ENCODE measurements at places on chromosomes 13 and 19.

- no peak for DNase-seq
These were observed 63.7 kb upstream of the F7 start for GRCh38 chr13:113041896-113042295.

DNA sequence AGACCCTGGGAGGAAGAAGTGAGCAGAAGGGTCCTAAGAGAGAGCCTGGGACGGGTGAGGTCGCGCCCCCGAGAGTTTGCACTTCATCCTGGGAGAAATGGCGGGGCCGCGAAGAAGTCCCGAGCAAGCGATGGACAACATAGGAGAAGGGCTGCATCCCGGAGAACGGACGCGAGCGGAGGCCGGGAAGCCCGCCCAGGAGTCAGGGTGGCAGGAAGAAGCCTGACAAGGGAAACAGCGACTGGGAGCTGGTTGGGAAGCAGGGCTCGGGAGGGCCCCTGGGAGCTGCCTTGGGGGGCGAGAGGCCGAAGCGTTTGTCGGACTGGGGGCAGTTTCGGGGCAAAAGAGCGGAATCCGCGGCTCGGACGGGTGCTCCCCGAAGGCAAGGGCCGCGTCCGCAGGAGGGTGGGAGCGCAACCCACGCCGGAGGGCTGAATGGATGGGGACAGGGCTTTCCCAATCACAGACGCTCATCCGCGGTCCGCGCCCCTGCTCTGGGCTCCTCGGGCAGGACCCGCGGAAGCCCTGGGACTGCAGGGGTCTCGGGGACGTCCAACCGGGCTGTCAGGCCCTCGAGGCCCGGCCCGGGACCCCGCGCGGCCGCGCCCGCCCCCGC lies 469 bp downstream of the ABHD17A start:
- no peak for DNase-seq

GRCh38 chr19:34489175-34489574 lies 7.6 kb downstream of the WTIP start:
- DNase-seq = no peak

GRCh38 chr19:28324275-28325060 lies 888.5 kb downstream of the UQCRFS1 start:
- DNase-seq = no peak

DNA sequence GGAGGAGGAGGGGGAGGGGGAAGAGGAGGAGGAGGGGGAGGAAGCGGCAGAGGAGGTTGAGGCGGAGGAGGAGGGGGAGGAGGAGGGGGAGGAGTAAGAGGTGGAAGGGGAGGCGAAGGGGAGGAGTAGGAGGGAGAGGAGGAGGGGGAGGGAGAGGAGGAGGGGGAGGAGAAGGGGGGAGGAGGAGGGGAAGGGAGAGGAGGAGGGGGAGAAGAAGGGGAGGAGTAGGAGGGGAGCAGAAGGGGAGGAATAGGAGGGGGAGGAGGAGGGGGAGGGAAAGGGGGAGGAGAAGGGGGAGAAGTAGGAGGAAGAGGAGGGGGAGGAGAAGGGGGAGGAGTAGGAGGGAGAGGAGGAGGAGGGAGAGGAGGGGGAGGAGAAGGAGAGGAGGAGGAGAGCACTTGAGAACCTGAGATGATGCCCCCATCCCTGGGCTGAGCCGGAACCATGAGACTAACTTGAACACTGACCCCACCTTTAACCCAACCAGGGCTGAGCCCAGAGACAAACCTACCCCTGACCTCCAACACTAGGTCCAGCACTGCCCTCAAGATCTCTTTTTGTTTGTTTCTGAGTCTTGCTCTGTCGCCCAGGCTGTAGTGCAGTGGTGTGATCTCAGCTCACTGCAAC lies 12.6 kb downstream of the ABCA7 start:
- DNase-seq = no peak

DNA sequence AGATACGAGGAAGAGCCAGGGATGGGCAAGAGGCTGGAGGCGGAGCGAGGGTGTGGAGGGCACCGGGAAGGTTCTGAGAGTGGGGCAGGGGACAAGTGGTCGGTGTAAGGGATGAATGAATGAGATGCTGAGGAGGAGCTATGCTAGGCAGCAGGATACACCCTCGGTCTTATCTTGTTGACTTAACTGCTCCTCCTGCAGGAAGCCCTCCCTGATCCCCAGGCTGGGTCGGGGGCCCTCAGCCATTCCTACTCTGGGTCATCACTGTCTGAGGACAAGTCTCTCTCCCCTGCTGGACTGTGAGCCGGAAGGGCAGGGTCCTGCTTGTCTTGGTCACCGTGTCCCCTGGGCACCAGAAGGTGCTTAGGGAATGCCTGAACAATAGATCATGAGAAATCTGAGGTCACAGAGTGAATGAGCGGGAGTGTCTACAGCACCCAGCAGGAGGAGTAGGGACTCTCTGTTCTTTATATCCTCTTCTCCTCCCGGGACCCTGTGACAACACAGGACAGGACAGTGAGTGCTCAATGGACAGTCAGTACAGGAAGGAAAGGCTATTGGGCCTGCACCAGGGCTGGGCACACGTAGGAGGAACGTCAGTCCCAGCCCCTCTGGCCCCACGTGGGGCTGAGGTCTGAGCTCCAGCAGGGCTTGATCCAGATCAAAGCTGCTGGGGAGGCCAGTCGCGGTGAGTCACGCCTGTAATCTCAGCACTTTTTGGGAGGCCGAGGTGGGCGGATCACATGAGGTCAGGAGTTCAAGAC lies 6.5 kb downstream of the NKPD1 start:
- DNase-seq = no peak

DNA sequence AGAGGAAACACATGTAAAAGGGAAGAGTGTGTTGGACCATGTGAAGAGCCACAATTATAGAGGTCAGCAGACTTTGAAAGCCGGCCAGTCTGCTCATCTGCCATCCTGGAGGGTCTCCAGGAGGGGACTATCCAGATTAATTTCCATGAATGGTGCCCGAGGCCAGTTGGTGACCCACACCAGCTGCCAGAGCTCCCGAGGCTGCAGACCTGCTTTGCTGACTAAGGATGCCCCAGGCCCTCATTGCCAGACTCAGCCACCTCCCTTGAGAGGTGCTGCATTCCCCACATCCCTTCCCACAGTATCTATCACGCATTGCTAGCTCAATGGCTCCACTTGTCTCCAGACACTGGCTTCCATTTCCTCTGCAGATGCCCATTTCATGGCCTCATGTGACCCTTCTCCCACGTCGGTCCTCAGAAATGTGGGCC lies 110.3 kb downstream of the NALCN start:
- no peak for DNase-seq

GRCh38 chr13:89584058-89584620 lies 1763.3 kb upstream of the MIR17HG start:
- no peak for DNase-seq

- no peak for DNase-seq
These were observed 5.7 kb downstream of the FGF9 start for GRCh38 chr13:21676611-21677021.

DNA sequence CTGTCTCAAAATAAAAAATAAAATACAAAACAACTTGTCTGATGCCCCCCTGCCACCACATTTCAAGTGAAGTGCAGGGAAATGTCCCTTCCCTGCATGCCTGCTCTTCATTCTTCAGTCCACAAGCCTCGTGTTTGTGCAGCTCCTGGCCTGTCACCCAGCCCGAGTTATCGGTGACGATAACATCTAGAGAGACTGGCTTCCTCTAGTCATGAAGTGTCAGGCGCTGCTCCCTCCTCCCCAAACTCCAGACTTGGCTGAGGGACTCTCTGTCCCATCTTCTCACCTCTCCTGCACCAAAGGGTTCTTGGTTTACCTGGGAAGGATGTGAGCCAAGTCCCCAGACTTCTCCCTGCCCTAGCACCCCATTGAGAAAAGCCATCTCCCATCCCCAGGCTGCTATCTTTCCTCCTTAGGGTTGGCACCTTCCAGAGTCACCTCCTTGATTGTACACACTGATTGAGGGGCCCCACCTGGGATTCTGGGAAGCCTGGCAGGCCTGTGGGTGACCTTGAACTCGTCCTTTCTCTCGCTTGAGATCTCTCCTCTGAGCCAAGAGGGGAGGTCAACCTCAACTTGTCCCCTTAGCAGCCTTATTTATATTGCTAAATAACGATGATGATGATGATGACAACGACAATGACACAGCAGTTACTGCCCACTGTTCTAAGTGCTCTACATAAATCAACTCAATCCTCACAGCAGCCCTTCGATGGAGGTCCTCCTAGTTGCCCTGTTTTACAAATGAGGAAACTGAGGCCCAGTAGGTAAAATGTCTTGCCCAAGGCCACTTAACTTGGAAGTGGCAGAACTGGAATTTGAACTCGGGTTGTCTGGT lies 13.1 kb upstream of the PLAUR start:
- no peak for DNase-seq

DNA sequence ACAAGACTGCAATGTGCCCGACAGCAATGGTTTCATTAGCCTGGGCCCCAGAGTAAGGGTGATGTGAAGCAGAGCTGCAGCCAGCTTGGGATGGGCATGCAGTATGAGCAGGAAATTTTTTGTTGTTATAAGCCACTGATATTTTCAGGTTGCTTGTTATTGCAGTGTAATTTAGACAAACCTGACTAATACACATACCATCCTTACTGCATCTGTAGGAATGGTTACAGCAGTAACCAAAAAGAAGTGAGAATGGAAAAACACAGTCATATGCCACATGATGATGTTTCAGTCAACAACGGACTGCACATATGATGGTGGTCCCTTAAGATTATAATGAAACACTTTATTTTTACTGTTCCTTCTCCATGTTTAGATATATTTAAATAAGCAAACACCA lies 8.6 kb upstream of the POMP start:
- no peak for DNase-seq

DNA sequence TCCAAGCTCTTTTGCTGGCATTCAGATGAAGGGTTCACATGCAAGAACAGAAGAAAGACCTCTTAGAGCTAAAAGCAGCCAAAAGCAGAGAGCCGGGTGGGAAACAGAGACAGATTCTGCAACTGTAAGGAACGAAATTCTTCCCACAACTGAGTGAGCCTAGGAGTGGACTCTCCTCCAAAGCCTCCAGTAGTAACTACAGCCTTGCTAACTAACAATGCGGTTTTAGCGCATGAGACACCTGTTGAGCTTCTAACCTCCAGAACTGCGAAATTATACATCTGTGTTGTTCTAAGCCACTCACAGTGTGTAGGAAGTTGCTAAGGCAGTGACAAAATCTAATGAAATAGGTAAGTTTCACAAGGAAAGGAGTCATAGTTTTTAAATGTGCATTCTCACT lies 98.1 kb upstream of the SLITRK1 start:
- no peak for DNase-seq

All from stimulated activated CD4-positive, alpha-beta T cell treated with anti-CD3 and anti-CD28 coated beads, Interleukin-12 subunit alpha, Interleukin-12 subunit beta, amount 100 ng/mL, for 24 hours (primary cell).